ENCODE measurements at places on chromosomes 4 and X.

GRCh38 chrX:116238567-116239255 is 68.2 kb downstream of the AGTR2 start:
- no peak for ATAC-seq

GRCh38 chr4:24913119-24913485 is 260 bp upstream of the CCDC149 start:
- ATAC-seq = no peak

- no peak for ATAC-seq
Measured at GRCh38 chr4:105600951-105601350, 48.5 kb downstream of the ARHGEF38 start.

DNA sequence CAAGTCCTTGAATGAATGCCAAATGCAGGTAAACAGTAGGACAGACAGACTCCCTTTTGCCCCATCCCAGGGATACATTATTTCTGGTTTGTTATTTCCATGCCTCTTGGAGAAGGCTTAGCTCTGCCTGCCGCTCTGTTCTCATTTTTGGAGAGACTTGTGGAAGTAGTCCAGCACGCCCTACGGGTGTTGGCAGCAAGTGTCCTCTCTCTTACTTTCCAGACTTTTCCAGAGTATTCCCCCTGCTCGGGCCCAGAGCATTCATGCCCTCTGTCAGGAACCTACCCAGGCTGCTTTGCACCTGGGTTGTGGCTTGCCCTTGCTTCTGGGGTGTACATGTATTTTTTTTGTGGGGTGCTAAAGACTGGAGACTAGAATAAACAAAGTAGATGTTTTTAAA is 15.3 kb downstream of the SLC34A2 start:
- no peak for ATAC-seq

- peak; percentile 70 for ATAC-seq
Measured at GRCh38 chrX:1466971-1467561, 14.4 kb upstream of the ASMTL start.

DNA sequence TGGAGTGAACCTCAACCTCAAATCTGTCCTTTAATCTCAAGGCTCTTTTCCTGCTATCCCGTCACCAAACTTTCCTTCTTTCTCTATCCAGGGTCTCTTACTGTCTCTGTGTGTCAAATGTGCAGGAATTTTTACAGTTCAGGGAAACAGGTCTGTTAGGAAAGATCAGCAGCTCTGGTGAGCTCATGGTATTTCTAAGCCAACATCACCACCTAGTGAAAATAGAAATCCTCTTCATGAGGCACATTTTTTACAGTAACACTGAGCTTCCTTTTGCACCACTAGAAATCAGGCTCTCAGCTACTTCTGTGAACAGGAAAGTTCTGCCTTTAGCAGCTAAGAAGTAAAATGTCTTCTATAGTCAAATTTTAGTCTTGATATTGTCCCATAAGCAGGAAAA is 39.6 kb downstream of the NUDT11 start:
- ATAC-seq = no peak

GRCh38 chr4:123390846-123391456 is 5.6 kb upstream of the SPRY1 start:
- ATAC-seq = no peak

GRCh38 chrX:71809886-71810285 is 46.7 kb downstream of the CXorf49B start:
- ATAC-seq = no peak

DNA sequence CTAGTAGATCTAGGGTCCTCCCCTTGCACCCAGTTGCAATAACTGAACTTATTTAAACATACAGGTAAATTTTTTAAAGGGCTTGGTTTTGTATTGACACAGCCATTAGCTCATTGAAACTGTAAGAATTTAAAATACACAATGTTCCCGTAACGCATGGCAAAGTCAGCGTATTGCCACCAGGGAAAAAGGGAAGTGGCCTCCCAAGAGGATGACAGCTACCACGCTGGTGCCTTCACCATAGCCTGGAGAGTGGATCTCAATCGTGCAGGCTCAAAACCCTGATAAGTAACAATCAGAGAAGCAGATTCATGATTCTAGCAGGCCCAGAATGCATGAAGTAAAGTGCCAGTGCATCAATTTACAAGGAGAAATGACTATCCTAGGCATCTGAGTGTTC is 49.4 kb upstream of the RELL1 start:
- no peak for ATAC-seq

DNA sequence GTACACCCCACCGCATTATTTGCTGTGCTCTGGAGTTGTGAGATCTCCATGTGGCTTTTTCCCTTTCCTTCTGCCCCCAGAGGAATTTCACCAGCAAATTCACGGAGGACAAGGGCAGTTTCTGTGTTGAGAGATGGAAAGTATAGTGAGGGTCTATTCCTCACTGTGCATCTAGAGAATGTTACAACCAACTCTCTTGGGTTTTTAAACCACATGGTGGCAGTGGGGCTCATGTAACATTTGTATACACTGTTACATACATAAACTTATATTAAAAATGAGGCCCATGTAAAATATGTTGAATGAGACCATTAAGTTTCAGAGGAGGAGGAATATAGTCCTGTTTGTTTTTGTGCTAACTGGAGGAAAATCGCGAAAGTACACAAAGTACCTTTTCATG is 909 bp upstream of the PRKG2 start:
- ATAC-seq = no peak

GRCh38 chr4:82739287-82740190 is 59.1 kb downstream of the SCD5 start:
- peak; percentile 83 for ATAC-seq

- ATAC-seq = no peak
Measured at GRCh38 chrX:49176421-49177326, 5.0 kb downstream of the PLP2 start.

DNA sequence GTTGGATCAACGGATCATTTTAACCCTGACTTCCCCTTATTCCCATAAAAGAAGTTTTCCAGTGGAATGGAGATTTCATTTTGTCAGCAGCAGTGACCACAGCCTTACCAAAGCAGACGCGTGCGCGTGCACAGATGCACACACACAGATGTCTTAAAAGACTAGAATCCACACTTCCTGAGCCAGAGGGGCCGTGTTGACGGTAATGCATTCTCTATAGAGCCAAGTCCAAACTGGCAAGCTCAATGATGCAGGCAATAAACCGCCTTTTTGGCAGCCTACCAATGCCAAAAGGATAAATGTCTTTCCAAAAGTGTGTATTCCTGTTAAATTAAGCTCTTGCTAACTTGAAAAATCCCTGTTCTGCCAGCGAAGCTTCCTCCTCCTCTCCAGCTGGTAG is 18.8 kb upstream of the CLDN34 start:
- no peak for ATAC-seq

- peak; percentile 58 for ATAC-seq
Measured at GRCh38 chrX:39616098-39616729, 481.5 kb downstream of the BCOR start.

DNA sequence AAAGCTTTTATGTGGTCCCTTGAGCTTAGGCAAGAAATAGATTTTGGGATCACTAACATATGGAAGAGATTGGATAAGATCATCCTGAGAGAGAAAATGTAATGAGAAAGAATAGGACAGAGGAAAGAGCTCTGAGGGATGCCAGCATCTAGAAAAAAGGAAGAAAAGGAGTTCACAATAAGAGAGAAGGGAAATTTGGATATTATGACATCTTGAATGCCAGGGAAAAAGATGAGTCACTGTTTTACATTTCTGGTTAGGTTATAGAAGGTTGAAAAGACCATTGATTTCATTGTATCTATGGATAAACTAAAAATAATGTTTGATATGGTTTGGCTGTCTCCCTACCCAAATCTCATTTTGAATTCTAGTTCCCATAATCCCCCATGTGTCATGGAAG is 208.5 kb downstream of the MAD2L1 start:
- ATAC-seq = no peak

GRCh38 chr4:156176896-156177295 is 223.2 kb upstream of the CTSO start:
- no peak for ATAC-seq

DNA sequence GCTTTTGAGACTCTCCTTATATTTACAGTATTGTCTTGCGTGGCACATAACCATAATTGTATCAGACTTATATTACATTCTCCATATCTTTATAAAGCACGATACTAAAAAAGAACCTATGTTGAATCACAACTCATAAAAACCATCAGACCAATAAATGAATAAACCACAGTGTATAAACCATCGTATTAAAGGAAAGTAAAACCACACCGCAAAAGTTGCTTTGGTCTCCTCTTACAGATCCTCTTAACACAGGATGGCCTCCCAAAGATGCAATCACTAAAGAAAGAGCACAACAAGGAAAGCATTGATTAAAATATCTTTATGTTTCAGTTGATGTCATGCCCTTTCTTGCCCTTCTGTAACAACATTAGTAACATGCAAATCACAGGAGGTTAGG is 437.9 kb downstream of the AFF2 start:
- no peak for ATAC-seq

- ATAC-seq = no peak
Measured at GRCh38 chrX:47483306-47484268, 565 bp upstream of the ZNF41 start.

- peak; percentile 99 for ATAC-seq
Measured at GRCh38 chr4:4524364-4524763, 17.5 kb downstream of the STX18 start.

DNA sequence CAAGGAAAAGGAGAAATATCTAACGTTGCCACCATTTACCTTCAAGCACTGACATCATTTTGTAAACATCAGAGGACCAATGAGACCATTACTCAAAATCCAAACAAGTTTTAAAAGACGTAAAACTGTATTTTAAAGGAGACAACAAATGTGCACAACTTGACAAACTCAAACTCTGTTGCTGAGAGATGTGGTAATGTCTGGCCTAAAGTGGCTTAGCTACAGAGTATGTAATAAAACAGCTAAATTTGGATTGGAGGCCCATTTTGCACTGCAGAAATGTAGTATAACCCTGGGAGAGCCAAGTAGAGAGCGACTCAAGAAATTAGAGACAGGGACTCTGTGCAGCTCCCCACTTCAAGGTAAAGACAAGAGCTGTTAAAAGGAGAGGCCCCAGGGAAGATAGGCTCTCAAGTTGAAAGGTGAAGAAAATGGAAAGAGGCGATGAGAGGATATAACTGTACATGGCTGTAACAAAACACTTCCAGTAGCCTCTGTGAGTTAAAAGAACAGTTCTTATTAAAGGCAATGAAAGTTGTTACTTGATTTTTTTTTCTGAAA is 20.3 kb downstream of the UNC5C start:
- no peak for ATAC-seq

DNA sequence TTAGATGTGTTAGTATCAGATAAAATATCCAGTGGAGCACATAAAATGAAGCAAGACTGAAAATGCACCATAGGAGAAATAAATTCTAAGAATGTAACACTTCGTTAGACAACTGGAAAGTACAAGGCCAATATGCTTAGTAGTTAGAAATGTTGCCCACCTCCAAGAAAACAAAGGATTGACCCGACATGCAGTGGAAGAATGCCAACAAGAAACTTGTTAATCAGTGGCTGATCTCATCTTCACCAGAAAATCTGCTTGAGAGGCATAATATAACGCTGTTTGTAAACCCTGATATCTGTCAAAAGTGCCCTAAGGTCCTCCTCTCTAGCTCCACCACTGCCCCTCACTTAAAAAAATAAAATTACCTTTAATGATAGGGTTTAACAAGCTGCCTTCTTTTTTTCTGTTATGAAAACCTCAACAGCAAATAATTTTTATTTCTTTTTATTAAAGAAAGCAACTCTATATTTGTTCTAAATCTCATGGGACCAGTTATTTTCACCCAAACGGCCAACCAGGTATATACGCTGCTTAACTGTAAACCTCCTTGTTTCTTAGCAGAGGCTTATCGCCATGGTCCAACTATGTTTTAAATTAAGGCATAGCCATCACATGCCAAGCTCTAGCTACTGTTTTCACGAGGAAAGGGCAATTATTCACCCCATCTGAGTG is 1.8 kb downstream of the RASGEF1B start:
- no peak for ATAC-seq

- ATAC-seq = no peak
Measured at GRCh38 chr4:187826725-187827124, 168.8 kb upstream of the ZFP42 start.

DNA sequence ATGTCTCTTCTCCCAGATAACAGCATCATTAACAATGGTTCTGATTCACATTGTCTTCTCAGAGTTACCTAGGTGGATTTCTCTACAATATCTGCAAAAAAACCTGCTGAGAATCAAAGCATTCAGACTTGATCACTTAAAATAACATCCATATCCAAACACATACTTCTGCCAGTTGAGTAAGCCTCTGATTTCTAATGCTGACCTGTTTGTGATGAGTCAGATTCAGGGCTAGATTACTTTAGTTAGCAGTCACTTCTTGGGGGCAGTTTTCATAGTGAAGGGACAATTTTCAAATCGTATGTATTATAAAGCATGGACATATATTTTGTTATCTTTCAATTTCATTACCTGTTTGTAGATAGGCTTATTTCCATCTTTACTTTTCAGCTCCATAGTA is 35.5 kb downstream of the CCNI start:
- ATAC-seq = no peak

GRCh38 chr4:33494150-33494549 is 2750.2 kb downstream of the ARAP2 start:
- ATAC-seq = no peak

GRCh38 chr4:168931215-168931650 is 78.8 kb downstream of the CBR4 start:
- ATAC-seq = no peak

DNA sequence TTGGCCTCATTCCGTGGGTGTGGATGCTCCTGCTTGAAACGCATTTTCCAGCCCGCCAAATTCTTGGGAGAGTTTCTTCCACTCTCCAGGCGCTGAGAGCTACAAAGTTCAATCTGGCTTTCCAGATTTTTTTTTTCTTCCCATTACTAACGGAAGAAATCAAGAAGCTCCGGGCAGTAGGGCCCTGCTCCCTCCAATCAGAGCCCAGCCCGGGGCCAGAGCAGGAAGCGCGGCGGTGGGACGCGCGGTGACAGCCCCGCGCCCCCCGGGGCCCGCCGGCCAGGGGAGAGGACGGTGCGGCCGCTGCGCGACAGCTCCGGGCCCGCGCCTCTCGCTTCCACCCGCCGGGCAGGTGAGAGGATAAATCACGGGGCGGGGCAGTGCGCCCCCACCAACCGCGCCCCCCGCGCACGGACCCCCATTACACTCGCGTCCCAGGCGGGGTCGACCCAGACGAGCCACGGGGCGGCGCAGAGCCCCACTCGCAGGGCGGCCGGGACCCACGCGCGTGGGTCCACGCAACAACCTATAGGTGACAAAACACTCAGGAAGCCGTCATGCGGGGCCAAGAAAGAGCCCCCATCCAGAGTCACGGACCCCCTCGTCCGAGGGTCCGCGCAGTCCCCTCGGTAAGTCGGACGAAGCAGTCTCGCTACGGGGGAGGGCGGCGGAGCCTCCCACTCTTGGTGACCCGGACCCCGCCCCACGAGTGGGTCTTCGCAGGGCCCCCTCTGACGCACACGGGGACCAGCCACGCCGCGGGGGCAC is 868 bp downstream of the AFAP1 start:
- no peak for ATAC-seq

Data from stimulated activated memory B cell treated with anti-CD40 and anti-IgM and Interleukin-4, amounts not matched to agents 10 μg/mL and 1 μg/mL and 100 μg/mL, for 72 hours (primary cell).